Aorta (tissue), 5 donors: ENCODE measurements at places on chromosomes 12 and 14. TPM values are rescaled to one million over a fixed set of nuclear protein-coding genes. Genes with fewer than 3 reads are reported as not detected.

The IPO4 gene
- 3.4 TPM for polyA plus RNA-seq

The IL31 gene
- polyA plus RNA-seq = not detected

The KRT81 gene
- polyA plus RNA-seq = not detected

The NOPCHAP1 gene
- 6.8 TPM for polyA plus RNA-seq

The LMBR1L gene
- polyA plus RNA-seq = 5.6 TPM

The OTOGL gene
- polyA plus RNA-seq = not detected

The PLA2G1B gene
- 2.0 TPM for polyA plus RNA-seq

The CLEC2D gene
- polyA plus RNA-seq = 0.25 TPM

The ASCL1 gene
- polyA plus RNA-seq = not detected

The FGF23 gene
- polyA plus RNA-seq = not detected

The GALNT4 gene
- polyA plus RNA-seq = 2.8 TPM

The HOXC9 gene
- 0.38 TPM for polyA plus RNA-seq

The PZP gene
- polyA plus RNA-seq = not detected

The MGAT4C gene
- 0.03 TPM for polyA plus RNA-seq

The DPY19L2 gene
- 1.5 TPM for polyA plus RNA-seq

The DIP2B gene
- polyA plus RNA-seq = 2.9 TPM

The RNASE7 gene
- polyA plus RNA-seq = not detected

The SOS2 gene
- 14.8 TPM for polyA plus RNA-seq

The LTBR gene
- 20.5 TPM for polyA plus RNA-seq

The ABHD12B gene
- 0.13 TPM for polyA plus RNA-seq

The SYCP3 gene
- 0.03 TPM for polyA plus RNA-seq

The ERP27 gene
- polyA plus RNA-seq = 5.3 TPM

The SLC25A47 gene
- not detected for polyA plus RNA-seq

The TBC1D30 gene
- polyA plus RNA-seq = 1.9 TPM

The TMEM132D gene
- polyA plus RNA-seq = not detected

The LRRC10 gene
- not detected for polyA plus RNA-seq

The INHBC gene
- not detected for polyA plus RNA-seq

The UBR7 gene
- 18.5 TPM for polyA plus RNA-seq

The LIMA1 gene
- 35.9 TPM for polyA plus RNA-seq

The MRPS35 gene
- polyA plus RNA-seq = 19.4 TPM

The SMOC1 gene
- polyA plus RNA-seq = 2.3 TPM

The KRT1 gene
- polyA plus RNA-seq = not detected
